NCI-H1436 (cell line): ENCODE measurements at places on chromosomes 16 and 17.

DNA sequence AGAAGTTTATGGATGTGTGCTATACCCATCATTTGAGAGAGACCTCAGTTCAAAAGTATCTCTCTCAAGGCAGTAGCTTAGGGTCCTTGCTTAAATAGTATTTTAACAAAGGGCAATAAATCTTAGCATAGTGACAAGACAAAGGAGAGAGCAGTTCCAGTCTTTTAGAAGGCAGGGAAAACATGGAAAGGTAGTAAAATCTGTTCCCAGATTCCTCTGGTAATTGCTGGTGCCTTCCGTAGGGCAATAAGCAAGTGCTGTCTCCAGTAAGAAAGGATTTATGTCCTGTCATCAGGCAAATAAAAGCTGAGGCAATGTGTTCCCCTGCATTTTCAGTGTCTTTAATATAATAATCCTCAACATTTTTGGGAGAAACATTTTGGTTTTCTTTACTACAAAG lies 149.0 kb upstream of the MPHOSPH6 start:
- no peak for DNase-seq

GRCh38 chr16:74466872-74467271 lies 45.6 kb upstream of the CLEC18B start:
- no peak for DNase-seq

- DNase-seq: peak; percentile 70
Observed at GRCh38 chr17:37134050-37134449, 185.3 kb downstream of the AATF start.

DNA sequence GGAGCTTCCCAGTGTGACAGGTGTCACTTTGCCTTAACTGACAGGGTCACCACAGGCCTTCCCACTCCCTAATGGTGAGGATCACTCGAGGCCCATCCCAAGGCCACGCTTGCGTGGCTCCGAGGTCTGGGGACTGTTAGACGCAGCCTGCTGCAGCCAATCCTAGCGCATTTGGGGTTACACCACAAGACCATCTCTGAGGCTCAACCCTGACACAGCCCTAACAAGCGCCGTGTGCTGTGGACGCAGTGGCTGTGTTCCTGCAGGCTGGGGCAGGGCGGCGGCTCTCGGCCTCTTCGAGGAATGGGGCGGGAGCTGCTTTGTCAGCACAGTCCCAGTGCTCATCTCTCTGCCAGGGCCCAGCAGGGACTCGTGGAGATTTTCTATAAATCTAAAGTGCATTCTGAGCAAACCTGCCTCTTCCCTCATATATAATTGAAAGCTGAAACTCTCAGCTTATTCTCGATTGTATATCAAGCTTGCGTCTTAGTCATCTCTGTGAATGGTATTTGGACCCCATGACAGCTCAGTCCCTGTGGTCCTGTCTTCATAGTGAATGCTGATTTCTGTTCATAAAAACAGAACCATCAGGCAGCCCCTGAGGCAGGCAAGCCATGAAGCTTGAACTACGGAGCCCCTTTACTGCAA lies 65.8 kb upstream of the CHMP6 start:
- no peak for DNase-seq

DNA sequence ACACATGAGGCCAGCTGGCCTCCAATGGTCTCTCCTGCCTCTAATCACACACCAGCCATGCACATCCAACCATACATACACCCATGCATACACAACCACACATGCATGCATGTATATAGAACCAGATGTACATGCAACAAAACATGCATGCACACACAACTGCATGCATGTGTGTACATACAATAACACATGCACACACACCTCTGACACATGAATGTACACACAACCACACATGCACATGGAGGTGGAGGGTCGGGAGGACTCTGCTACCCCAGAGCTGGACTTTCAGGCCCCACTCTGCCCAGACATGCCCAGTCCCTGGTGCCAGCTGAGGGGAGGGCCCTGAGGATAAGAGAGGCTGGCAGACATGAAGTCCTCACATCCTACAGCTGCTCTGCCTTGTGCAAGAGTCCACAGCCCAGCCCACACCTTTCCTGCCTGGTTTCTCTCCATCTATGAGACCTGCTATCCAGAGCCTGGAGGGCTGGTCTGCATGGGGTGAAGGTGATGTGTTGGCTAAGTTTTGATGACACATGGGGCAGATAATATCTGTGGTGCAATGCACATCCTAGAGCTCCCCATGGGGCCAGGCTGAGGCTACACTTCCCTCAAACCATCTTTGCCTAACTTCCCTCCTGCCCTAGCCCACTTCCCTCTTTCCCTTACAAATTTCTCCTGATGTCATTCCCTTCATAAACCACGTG lies 50.9 kb upstream of the SDK2 start:
- DNase-seq: no peak

DNA sequence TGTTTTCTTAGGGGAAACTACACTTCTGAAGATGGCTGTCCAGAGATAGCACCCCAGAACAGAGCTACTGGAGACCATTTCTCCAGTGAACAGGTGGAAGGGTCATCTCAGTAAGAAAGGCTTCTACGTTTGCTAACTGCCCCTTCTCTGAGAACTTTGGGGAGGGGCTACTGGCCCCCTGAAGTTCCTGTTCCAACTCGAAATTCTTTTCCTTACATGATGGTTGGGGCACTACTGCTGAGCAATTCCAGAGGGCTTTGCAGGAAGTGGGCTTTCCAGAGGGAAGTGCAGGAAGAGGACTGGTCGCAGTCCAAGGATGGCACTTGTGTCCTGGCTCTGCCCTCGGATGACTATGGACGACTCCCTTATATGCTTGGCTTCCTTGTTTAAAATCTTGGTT lies 31.2 kb downstream of the TOM1L2 start:
- no peak for DNase-seq

GRCh38 chr17:80769936-80770625 lies 221.6 kb upstream of the CHMP6 start:
- no peak for DNase-seq

GRCh38 chr16:67068212-67068753 lies 39.3 kb downstream of the CBFB start:
- no peak for DNase-seq

- no peak for DNase-seq
Observed at GRCh38 chr17:60318326-60318725, 73.6 kb downstream of the USP32 start.

GRCh38 chr17:80944326-80944725 lies 47.3 kb upstream of the CHMP6 start:
- DNase-seq: no peak

DNA sequence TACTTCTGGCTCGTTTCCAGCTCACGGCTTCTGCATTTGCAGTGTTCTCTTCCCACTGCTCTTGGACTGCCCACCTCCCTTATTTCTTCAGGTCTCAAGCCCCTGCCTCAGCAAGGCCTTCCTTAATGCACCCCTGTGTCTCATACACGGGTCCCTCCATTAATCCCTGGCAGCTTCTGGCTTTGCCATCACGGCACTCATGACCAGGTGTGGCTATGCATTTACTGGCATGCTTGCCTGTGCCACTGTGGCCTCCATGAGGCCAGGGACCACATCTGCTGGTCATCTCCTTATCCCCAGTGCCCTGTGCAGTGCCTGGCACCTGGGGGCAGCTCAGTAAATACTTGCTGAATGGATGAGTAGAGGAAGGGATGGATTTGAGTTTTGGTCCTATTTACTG lies 114.1 kb downstream of the C16orf78 start:
- DNase-seq: no peak

GRCh38 chr17:63918305-63918704 lies 334 bp downstream of the GH1 start:
- DNase-seq: no peak

- DNase-seq: peak; percentile 30
Observed at GRCh38 chr17:41518789-41519449, at the start of gene KRT15. KRT15 (minus strand) TSS chr17:41518890; CDS start chr17:41518827, 63 bp downstream.

DNA sequence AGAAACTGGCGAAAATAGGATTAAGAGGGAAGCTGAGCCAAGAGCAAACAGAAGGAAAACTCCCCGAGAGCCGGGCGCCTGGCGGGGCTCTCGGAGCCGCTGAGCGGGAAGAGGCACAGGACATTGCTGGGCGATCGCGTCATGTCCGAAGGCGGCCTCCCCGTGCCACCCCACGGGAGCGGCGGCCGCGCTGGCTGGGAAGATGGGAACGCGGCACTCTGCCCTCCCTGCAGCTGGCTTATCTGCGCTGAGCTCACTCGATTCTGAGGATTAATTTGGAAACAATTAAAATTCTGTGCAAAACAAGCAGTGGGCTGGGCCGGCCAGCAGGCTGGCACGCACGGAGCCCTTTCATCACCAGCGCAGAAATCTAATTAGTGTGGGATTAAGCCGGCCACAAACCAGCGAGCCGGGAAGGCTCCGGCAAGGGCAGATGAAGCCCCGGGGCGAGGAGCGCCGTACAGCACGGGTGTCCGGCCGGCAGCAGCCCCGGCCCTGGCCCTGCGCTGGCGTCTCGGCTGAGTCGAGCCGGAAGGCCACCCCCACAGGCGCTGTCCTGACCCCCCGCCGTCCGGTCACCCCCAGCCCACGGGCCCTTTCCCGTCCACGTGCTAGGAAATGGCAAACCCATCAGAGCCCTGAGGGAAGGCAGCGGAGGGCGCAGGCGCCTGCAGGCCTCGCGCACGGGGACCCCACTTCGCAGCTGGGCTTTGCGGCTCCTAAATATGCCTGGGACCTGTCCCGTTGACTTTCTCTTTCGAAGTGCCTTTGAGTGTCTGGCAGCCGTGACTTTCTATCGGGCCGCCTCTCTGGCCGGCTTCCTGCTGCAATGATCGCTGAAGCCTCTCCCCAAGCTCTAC lies 37.9 kb downstream of the SOX8 start:
- no peak for DNase-seq

DNA sequence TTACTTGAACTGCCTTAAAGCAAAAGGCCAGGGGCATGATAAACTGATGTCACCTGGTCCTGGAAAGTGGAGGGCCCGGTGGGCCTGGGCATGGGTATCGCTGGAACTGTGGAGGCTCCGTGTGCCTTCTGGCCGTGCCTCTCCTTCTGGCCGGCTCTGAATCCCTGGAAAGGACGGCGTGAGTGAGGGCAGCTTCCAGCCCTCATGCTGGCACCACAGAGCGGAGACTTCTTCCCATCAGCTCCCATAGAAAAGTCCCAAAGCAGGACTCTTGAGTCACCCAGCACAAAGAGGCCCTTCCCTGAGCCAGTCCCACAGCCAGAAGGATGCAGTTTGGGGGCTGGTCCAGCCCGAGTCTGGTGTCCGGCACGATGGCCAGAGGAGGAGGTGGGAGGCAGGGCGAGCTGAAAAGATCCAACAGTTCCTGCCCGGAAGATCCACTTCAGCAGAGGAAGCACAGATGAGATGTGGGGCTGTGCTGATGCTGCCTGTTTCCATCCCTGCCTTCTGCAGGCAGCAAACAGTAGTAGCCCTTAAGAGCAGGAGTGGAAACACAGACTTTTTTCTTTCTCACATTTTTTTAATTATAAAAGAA lies 7.8 kb downstream of the GAA start:
- no peak for DNase-seq

DNA sequence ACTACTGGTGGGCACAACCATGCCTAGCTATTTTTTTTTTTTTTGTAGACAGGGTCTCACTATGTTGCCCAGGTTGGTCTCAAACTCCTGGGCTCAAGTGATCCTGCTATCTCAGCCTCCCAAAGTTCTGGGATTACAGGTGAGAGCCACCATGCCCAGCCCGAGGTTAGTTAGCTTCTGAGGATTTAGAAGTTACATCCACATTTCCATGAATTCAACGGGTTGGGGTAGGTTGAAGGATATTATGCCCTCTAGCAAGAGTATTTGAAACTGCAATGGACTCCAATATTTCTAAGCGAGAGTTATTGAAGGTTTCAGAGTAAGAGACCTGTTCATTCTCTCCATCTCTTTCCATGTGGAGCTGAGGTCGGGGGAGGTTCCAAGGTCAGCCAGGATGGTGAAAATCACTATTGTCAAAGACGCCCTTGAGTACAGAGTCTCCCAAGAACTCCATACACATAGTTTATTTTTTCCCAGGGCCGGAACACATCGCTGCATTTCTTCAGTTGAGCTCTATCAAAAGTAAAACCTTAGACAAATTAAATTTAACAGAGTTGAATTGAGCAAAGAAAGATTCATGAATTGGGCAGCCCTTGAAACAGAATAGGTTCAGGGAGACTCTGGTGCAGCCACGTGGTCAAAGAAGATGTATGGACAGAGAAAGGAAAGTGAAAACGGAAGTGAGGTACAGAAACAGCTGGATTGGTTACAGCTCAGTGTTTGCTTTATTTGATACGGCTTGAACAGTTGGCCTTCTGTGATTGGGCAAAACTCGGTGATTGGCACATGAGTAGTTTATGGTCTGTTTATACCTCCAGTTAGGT lies 19.0 kb upstream of the ITPRIPL2 start:
- DNase-seq: no peak

DNA sequence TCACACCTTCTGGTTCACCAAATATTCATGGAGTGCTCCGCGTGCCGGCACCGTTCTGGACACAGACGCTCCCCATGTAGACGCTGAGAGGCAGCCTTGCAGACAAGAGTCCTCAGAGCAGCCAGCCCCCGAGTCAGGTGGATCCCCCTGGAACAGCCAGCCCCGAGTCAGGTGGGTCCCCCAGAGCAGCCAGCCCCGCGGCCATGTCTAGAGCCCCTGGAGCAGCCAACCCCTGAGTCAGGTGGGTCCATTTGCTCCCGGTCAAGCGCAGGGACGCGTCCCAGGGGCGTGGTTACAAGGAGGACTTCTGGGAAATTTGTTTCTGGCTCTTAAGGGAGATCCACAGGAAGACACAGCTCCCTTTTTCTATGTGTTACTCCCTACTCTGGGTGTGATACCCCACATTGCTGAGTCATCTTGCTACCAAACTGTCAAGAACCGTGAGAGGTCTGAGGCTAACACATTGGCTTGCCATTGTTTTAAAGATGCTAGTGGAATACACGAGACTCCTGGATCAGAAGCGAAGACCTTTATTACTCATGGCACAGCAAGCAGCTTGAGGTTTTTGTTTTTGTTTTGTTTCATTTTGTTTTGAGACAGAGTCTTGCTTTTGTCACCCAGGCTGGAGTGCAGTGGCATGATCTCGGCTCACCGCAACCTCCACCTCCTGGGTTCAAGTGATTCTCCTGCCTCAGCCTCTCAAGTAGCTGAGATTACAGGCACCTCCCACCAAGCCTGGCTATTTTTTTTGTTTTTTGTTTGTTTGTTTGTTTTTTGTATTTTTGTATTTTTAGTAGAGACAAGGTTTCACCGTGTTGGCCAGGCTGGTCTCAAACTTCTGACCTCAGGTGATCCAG lies 43.3 kb upstream of the CBFA2T3 start:
- no peak for DNase-seq

GRCh38 chr17:59327981-59328290 lies 3.5 kb upstream of the YPEL2 start:
- no peak for DNase-seq

GRCh38 chr17:14330492-14330962 lies 29.6 kb downstream of the HS3ST3B1 start:
- DNase-seq: no peak
